ENCODE measurements at places on chromosomes 1 and 21. TPM values are rescaled to one million over a fixed set of nuclear protein-coding genes. Genes with fewer than 3 reads are reported as not detected.

The PLA2G2D gene
- total RNA-seq: not detected

The TMIGD3 gene
- not detected for total RNA-seq

The DTL gene
- total RNA-seq: 2.6 TPM

The ZRANB2 gene
- total RNA-seq: 32.6 TPM

The SPRR4 gene
- not detected for total RNA-seq

The DCST2 gene
- total RNA-seq: 0.18 TPM

The AKNAD1 gene
- total RNA-seq: not detected

The SLC30A2 gene
- total RNA-seq: not detected

The CAPZB gene
- 117 TPM for total RNA-seq

The LORICRIN gene
- total RNA-seq: not detected

The TMEM59 gene
- total RNA-seq: 450 TPM

The RHBDL2 gene
- total RNA-seq: not detected

The ATP8B2 gene
- 64.4 TPM for total RNA-seq

The TNNT2 gene
- not detected for total RNA-seq

The SHISA4 gene
- total RNA-seq: 33.9 TPM

The KHDRBS1 gene
- 43.7 TPM for total RNA-seq

The AADACL3 gene
- total RNA-seq: not detected
